ENCODE measurements at places on chromosomes 11 and 22.

GRCh38 chr11:134393638-134394037, 18.4 kb downstream of the B3GAT1 start:
- no peaks in the 10 kb centered on the region for H3K27me3 ChIP-seq
- no peak overlapping the region for H3K4me3 ChIP-seq
- no peaks in the 10 kb centered on the region for H3K4me1 ChIP-seq
- H3K27ac ChIP-seq: no peak overlapping the region

- no peaks in the 10 kb centered on the region for H3K36me3 ChIP-seq
- H3K4me1 ChIP-seq: peaks cover 52% of the 10 kb centered on the region
- H3K27me3 ChIP-seq: no peaks in the 10 kb centered on the region
- H3K4me3 ChIP-seq: peak overlapping the region; percentile 25
- H3K27ac ChIP-seq: peak overlapping the region; percentile 75
- peak; percentile 86 for DNase-seq
Measured at GRCh38 chr11:69636512-69637197, 4.3 kb upstream of the CCND1 start.

DNA sequence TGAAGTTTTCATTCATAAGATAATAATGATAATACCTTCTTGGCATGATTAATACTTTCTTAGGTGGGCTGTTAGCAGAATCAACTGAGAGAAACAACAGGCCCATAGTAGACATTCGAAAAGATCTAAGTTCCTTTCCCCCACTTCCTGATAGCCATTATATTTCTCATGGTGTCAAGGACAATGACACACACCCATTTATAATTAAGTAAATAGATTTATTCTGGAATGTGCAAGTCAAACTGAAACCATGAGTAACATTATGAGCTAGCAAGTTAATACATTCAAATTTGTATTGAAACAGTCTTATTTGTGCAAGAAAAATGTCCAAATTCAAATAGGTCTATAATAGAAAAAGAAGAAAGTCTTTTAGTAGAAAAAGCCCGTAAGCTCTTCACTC, 301.1 kb downstream of the GUCY1A2 start:
- H3K36me3 ChIP-seq: no peaks in the 10 kb centered on the region
- H3K27me3 ChIP-seq: no peaks in the 10 kb centered on the region
- no peaks in the 10 kb centered on the region for H3K4me1 ChIP-seq
- no peak overlapping the region for H3K4me3 ChIP-seq

DNA sequence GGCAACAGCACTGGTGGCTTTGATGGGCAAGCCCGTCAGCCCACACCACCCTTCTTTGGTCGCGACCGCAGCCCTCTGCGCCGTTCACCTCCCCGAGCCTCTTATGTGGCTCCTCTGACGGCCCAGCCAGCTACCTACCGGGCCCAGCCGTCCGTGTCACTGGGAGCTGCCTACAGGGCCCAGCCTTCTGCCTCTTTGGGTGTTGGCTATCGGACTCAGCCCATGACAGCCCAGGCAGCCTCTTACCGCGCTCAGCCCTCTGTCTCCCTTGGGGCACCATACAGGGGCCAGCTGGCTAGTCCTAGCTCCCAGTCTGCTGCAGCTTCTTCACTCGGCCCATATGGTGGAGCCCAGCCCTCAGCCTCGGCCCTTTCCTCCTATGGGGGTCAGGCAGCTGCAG, 8.0 kb downstream of the RBM14 start:
- no peak for DNase-seq
- H3K27ac ChIP-seq: peak overlapping the region; percentile 61
- H3K4me3 ChIP-seq: no peak overlapping the region
- peaks cover 59% of the 10 kb centered on the region for H3K36me3 ChIP-seq

- no peaks in the 10 kb centered on the region for H3K36me3 ChIP-seq
- DNase-seq: no peak
- no peaks in the 10 kb centered on the region for H3K4me1 ChIP-seq
- no peak overlapping the region for H3K4me3 ChIP-seq
- H3K27me3 ChIP-seq: no peaks in the 10 kb centered on the region
- no peak overlapping the region for H3K27ac ChIP-seq
Measured at GRCh38 chr11:75028724-75029123, 40.0 kb downstream of the NEU3 start.

- H3K4me3 ChIP-seq: no peak overlapping the region
- H3K4me1 ChIP-seq: peaks cover 19% of the 10 kb centered on the region
- H3K27ac ChIP-seq: no peak overlapping the region
Measured at GRCh38 chr11:83728281-83728680, 442.1 kb upstream of the CCDC90B start.

GRCh38 chr11:111557425-111558111, 17.0 kb downstream of the LAYN start:
- H3K4me3 ChIP-seq: no peak overlapping the region
- H3K27ac ChIP-seq: no peak overlapping the region
- no peaks in the 10 kb centered on the region for H3K27me3 ChIP-seq
- DNase-seq: no peak
- H3K4me1 ChIP-seq: no peaks in the 10 kb centered on the region

DNA sequence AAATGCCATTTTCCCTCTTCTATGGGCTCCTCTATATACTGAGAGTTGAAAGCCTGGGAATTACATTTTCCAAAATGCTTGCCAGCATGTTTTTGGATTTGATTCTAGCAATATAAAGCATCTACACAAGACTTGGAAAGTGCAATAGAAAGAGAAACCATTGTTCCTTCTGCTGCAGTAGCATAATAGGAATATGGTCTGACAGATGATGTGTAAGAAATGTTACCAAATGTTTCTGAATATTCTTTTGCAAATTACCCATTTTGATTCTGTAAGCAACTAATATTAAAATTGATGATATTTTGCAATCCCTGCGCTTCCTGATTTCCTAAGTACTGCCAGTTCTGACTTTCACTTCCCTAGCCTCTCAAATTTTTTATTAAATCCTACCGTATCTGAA, 61.6 kb downstream of the CASP12 start:
- DNase-seq: no peak
- no peaks in the 10 kb centered on the region for H3K27me3 ChIP-seq
- no peak overlapping the region for H3K4me3 ChIP-seq
- H3K27ac ChIP-seq: no peak overlapping the region
- H3K36me3 ChIP-seq: no peaks in the 10 kb centered on the region

- H3K27me3 ChIP-seq: no peaks in the 10 kb centered on the region
- DNase-seq: no peak
- H3K36me3 ChIP-seq: no peaks in the 10 kb centered on the region
- H3K4me1 ChIP-seq: peaks cover 30% of the 10 kb centered on the region
- no peak overlapping the region for H3K4me3 ChIP-seq
Measured at GRCh38 chr11:73659961-73660360, 13.6 kb downstream of the PLEKHB1 start.

- H3K4me3 ChIP-seq: no peak overlapping the region
- H3K27ac ChIP-seq: no peak overlapping the region
- H3K36me3 ChIP-seq: no peaks in the 10 kb centered on the region
- DNase-seq: peak; percentile 7
- H3K4me1 ChIP-seq: no peaks in the 10 kb centered on the region
Measured at GRCh38 chr11:125931668-125932067, 14.2 kb upstream of the VSIG10L2 start.

GRCh38 chr11:13012056-13012661, 3.0 kb downstream of the RASSF10 start:
- no peak for DNase-seq
- H3K4me3 ChIP-seq: no peak overlapping the region
- no peak overlapping the region for H3K27ac ChIP-seq
- H3K27me3 ChIP-seq: peaks cover 12% of the 10 kb centered on the region
- no peaks in the 10 kb centered on the region for H3K36me3 ChIP-seq

GRCh38 chr11:20161923-20162744, 1.9 kb upstream of the DBX1 start:
- no peaks in the 10 kb centered on the region for H3K36me3 ChIP-seq
- peaks cover 24% of the 10 kb centered on the region for H3K4me1 ChIP-seq
- no peak overlapping the region for H3K27ac ChIP-seq
- H3K4me3 ChIP-seq: no peak overlapping the region
- DNase-seq: no peak

- peak overlapping the region; percentile 33 for H3K4me3 ChIP-seq
- H3K27ac ChIP-seq: peak overlapping the region; percentile 81
- H3K27me3 ChIP-seq: no peaks in the 10 kb centered on the region
- peaks cover 5% of the 10 kb centered on the region for H3K36me3 ChIP-seq
- DNase-seq: no peak
- peaks cover 94% of the 10 kb centered on the region for H3K4me1 ChIP-seq
Measured at GRCh38 chr11:128507936-128508335, 79.4 kb downstream of the ETS1 start.

- no peaks in the 10 kb centered on the region for H3K27me3 ChIP-seq
- H3K27ac ChIP-seq: peak overlapping the region; percentile 61
- H3K4me3 ChIP-seq: no peak overlapping the region
- H3K4me1 ChIP-seq: no peaks in the 10 kb centered on the region
Measured at GRCh38 chr22:31229402-31230079, 17.4 kb downstream of the LIMK2 start.

DNA sequence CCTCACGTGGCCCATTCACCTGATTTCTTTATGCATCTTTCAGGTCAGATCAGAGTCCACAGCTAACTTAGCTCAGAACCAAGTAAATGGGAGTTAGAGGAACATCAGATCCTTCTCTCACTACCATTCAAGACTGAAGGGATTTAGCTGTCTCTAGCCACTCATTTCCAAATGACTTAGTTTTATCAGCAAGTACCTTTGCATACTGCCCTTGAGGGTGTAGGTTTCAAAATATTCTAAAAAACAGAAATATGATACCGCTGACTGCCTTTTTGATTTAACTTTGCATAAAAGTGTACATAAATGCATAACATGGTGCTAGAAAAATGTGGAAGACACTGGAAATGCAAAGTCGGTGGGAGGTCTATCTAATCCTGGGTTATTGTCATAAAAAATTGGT, 500.6 kb upstream of the CHORDC1 start:
- no peaks in the 10 kb centered on the region for H3K36me3 ChIP-seq
- H3K27ac ChIP-seq: no peak overlapping the region
- no peak overlapping the region for H3K4me3 ChIP-seq

DNA sequence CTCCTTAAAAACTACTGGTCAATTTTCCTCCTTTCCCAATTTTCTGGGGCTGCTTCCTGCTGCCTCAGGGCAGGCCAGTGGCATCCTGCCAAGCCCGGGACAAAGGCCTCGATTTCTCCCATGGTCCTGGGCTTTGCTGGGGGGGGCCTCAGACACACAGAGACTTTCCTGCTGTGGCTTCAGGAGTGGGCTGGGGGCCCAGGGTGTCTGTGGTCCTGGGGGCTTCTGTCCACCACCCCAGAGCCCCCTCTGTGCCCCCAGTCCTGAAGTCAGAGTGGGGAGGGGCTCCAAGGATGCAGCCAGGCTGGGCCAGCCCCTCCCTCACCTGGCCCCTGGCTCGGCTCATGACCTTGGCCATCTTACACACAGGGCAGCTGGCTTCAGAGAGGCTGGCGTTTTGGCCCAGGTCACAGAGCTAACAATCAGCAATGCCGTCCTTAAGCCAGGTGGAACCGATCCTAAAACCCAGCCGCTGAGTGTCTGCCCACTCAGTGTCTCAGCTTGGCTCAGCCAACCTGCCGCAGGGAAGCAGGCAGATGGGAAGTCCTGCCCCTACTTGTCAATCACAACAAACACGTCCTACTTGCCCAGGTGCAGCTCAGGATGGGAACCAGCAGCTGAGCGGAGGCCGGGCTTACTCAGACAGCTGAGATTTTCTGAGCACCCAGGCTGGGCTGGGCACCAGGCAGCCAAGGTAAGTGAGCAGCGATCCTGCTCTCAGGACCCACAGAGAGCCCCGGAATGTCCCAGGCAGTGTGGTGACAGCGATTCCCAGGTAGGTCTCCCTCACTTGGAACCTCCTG, 34.6 kb downstream of the OSBPL5 start:
- H3K4me1 ChIP-seq: peaks cover 29% of the 10 kb centered on the region
- no peak overlapping the region for H3K27ac ChIP-seq
- DNase-seq: no peak
- no peak overlapping the region for H3K4me3 ChIP-seq
- H3K27me3 ChIP-seq: no peaks in the 10 kb centered on the region

DNA sequence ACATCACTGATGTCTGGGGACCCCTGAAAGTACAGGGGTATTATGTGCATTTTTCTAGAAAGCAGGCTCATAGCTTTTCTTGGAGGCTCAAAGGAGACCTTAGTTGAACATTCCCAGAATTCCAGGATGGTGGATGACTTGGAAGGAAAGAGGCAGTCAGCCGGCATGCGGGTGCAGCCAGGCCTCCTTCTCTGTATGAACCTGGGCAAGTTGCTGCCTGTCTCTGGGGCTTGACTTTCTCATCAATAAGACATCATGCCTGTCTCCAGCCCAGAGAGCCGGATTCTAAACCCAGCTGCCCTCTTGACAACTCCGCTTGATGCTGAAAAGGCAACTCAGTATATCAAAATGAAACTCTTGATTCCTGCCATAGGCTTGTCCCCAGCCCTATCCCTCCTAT, 12.6 kb downstream of the MS4A15 start:
- no peaks in the 10 kb centered on the region for H3K36me3 ChIP-seq
- no peak for DNase-seq
- H3K4me1 ChIP-seq: no peaks in the 10 kb centered on the region
- no peaks in the 10 kb centered on the region for H3K27me3 ChIP-seq
- no peak overlapping the region for H3K4me3 ChIP-seq

- DNase-seq: no peak
- H3K4me1 ChIP-seq: peaks cover 19% of the 10 kb centered on the region
- no peaks in the 10 kb centered on the region for H3K27me3 ChIP-seq
Measured at GRCh38 chr11:12508151-12508751, 130.9 kb downstream of the PARVA start.
